ENCODE measurements at places on chromosomes 7 and 10. TPM values are rescaled to one million over a fixed set of nuclear protein-coding genes. Genes with fewer than 3 reads are reported as not detected.

GRCh38 chr10:17109475-17110207, 20.0 kb downstream of the CUBN start:
- no peaks in the 10 kb centered on the region for H3K36me3 ChIP-seq
- peak; percentile 10 for DNase-seq
- no peaks in the 10 kb centered on the region for H3K27me3 ChIP-seq
- H3K4me3 ChIP-seq = no peak overlapping the region

The NKX1-2 gene
- polyA plus RNA-seq = not detected

The CALY gene
- polyA plus RNA-seq = not detected

DNA sequence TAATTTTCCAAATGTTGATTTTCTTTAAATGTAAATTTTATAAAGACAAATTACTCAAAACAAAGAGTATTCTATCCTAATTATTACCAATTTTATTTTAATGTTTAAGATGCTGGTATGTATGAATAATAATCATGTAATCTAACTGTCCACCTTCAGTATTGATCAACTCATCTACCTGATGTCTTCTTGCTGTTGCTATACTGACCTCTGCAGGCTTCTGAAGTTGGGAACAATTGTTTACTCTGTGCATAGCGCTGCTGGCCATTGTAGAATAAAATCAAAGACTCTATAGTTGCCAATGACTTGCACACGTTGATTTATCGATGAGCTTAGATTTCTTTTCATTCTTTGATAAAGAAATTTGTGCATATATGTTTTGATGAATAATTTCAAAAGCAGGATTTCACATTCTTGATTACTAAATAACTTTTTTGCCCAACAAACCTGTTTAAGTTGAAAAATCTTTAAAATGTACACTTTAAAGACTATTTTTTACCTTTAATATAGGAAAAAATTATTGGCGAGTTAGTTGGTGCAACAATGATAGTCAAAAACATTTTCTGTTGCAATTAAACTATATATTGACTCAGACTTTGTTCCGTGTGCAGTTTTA, 282.3 kb downstream of the TFEC start:
- H3K4me1 ChIP-seq = no peaks in the 10 kb centered on the region
- H3K27me3 ChIP-seq = no peaks in the 10 kb centered on the region
- no peak for DNase-seq
- H3K36me3 ChIP-seq = no peaks in the 10 kb centered on the region
- H3K27ac ChIP-seq = no peak overlapping the region

DNA sequence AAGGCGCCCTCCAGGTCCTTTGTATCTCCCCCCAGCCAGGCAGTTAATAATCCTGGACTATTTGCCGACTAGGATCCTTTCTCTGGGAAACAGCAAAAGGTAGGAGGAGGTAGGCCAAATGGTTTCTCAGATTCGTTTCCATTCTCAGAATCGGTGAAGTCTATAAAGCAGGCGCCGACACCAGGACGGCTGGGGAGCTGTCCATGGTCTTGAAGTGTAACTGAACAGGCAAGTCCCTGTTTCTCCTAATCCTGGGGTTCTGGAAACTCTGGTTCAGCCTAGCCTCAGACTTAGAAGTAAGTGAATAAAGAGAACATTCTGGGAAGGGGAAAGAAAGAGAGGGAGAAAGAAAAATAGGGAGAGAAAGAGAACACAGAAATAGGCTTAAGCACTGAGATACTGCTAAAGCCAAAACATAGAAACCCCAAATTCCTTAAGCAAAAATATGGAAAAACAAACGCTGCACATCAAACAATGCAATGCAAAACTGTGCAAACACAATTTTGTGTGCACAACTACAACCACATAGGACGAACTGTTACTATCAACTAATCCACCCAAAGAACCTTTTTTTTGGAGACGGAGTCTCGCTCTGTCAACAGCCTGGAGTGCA, 11.1 kb upstream of the INA start:
- no peak overlapping the region for H3K4me3 ChIP-seq
- H3K27ac ChIP-seq = no peak overlapping the region
- H3K27me3 ChIP-seq = peaks cover 8% of the 10 kb centered on the region
- H3K36me3 ChIP-seq = no peaks in the 10 kb centered on the region

The SLC26A5 gene
- not detected for polyA plus RNA-seq

DNA sequence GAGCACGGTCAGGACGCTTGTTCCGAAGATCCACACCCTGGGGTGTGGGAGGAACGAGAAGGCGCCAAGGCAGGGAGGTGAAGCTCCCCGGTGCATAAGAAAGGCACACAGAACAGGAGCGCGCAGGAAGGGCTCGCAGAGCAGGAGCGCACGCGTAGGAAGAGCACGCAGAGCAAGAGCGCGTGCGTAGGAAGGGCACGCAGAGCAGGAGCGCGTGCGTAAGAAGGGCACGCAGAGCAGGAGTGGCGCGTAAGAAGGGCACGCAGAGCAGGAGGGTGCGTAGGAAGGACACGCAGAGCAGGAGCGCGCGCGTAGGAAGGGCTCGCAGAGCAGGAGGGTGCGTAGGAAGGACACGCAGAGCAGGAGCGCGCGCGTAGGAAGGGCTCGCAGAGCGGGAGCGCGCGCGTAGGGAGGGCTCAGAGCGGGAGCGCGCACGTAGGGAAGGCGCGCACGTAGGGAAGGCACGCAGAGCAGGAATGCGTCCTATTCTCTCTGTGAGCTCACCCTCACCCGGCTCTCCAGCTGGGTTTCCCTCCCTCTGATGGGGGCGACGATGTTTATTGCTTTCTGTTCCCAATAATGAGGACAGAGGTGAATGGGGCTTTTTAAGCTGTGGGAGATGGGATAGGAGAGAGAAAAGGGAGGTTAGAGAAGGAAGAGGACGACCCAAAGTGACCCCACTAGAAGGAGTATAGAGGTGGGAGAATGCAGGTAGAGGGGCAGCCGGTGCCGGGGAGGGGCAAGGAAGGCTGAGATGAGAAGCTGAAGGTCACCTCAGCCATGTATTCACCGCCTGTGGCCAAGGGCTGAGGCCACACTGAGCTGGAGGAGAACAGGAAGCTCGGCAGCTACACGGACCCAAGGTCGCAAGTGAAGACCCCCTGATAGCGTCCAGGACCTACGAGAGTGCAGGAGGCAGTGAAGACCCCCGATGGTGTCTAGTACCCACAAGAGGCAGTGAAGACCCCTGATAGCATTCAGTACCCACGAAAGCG, 423.2 kb downstream of the PTPRN2 start:
- H3K4me3 ChIP-seq = no peak overlapping the region
- H3K27me3 ChIP-seq = no peaks in the 10 kb centered on the region
- no peak overlapping the region for H3K27ac ChIP-seq
- DNase-seq = no peak

DNA sequence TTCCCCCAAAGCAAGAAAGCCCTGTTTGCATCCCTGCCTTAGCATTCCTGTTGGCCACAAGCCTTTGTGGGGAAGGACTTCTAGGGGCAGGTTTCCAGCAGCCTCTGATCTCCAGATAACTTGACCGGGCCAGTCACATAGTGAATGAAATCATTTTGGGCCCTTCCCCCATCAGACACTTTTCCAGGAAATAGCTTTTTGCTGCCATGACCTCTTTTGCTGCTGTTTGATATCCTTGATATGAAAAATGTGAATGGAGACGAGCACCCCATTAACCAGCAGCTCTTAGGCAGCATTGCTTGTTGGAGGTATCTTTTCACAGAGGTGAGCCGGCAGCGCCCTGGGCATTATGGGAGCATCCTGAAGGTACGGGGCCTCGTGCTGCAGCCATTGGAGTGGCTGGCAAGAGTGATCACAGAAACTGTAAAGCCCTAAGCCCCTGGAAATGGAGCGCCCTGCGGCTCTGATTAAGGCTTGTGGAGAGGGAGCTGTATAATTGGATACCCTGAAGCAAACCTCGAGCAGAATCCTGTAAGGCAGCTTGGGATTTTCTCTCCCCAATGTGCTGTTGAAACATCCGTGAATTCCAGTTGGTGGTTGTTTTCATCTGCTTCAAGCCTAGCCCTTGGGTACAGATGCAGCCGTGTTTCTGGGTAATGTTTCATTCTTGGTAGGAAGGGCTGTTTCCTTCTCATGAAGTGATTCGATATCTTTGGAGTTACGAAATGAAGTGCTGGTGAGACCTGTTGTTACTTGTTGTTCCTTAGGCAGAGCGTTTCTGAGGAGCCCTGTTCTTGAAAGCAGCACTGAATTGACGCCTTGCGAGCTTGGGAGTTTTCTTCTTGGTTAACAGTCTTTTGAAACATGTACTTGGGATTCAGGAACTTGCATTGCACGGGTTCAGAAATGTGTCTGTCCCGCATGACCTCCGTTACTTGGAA, 179.0 kb downstream of the PTEN start:
- H3K27me3 ChIP-seq = no peaks in the 10 kb centered on the region
- no peaks in the 10 kb centered on the region for H3K4me1 ChIP-seq
- DNase-seq = no peak
- H3K4me3 ChIP-seq = no peak overlapping the region
- H3K36me3 ChIP-seq = no peaks in the 10 kb centered on the region

The AIMP2 gene
- polyA plus RNA-seq = 67.7 TPM

GRCh38 chr7:22723637-22724036, 3.4 kb upstream of the IL6 start:
- no peak for DNase-seq
- H3K4me3 ChIP-seq = no peak overlapping the region
- H3K27me3 ChIP-seq = no peaks in the 10 kb centered on the region
- H3K36me3 ChIP-seq = no peaks in the 10 kb centered on the region
- peak overlapping the region; percentile 50 for H3K27ac ChIP-seq
- peaks cover 41% of the 10 kb centered on the region for H3K4me1 ChIP-seq

The PILRB gene
- polyA plus RNA-seq = 47.9 TPM

- no peaks in the 10 kb centered on the region for H3K4me1 ChIP-seq
- no peak for DNase-seq
- no peaks in the 10 kb centered on the region for H3K27me3 ChIP-seq
- H3K27ac ChIP-seq = no peak overlapping the region
- no peaks in the 10 kb centered on the region for H3K36me3 ChIP-seq
Observed at GRCh38 chr7:90933984-90934383, 330.2 kb upstream of the FZD1 start.

DNA sequence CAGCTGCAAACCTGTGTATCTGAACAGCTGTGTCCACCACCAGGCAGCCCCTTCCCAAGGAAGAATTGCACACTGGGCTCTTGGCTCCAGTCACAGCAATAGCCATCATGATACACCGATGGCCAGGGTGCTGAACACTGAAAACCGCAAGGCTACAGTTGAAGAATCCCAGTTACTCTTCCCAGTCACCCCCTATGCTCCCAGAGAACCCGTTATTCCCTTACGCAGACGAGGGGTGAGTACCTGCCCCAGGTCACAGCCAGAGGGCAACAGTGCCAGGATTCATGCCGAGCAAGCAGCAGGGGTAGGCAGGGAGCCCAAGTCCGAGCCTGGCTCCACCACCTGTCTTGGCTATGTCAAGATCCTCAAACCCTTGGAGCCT, 57.8 kb downstream of the RASGEF1A start:
- no peaks in the 10 kb centered on the region for H3K4me1 ChIP-seq
- H3K4me3 ChIP-seq = no peak overlapping the region
- DNase-seq = no peak

GRCh38 chr10:114245121-114245791, 6.2 kb downstream of the VWA2 start:
- DNase-seq = no peak
- peaks cover 10% of the 10 kb centered on the region for H3K27me3 ChIP-seq
- no peaks in the 10 kb centered on the region for H3K36me3 ChIP-seq
- no peak overlapping the region for H3K27ac ChIP-seq
- H3K4me1 ChIP-seq = no peaks in the 10 kb centered on the region

The ACSM6 gene
- polyA plus RNA-seq = not detected

The HTR5A gene
- not detected for polyA plus RNA-seq

The CLRN3 gene
- 0.07 TPM for polyA plus RNA-seq

DNA sequence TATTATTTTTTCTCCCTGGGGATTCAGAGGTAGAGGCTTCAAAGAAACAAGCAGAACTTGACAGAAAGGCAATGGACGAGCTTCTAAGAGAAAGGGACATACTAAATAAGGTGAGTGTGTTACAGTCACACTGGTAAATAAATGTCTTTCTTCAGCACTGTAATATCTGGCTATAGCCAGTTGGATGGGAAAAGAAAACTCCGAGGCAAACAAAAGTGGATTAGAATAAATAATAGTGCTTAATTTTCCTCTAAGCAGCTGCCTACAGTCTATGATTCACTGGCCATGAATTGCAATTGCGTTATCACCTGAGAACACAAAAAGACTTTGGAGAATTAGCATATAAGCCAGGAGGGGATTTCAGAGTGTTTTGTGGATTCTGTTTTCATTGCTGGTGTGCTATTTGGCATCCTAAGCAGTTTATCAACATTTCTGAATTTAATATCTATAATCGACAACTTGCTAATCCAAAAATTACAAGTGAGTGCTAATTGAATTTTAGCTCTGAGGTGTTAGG, 23.2 kb downstream of the CFAP58 start:
- no peaks in the 10 kb centered on the region for H3K36me3 ChIP-seq
- no peak overlapping the region for H3K27ac ChIP-seq
- DNase-seq = no peak

The SFMBT2 gene
- polyA plus RNA-seq = 0.08 TPM

DNA sequence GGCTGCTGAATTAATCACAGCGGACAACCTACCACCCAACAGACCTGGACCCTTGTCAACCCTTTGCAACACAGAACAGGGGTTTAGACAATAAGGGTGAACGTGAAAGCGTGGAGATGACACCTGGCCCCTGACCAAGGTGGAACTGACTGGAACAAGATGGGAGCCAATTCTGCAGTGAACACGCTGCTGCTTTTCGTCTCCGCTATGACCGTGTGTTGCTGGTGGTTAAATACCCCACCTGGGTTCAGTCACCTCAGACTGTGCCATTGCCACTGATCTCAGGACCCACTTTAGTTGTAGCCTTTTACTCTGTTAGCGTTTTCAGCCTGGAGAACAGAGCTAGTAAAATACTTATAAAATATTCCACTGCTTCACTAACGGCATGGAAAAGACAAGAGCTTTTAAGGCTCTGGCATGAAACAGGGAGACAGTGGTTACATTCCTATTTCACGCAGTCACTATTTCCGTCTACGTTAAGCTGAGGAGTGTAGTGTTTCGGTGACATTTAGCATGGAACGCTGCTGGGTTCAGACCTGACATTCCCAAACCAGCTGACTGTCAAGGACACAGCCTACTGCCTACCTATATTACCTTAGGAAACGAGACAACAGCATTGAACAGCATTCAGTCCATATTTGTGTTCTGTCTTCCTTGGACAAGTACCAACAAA, 119.5 kb upstream of the PRSS1 start:
- no peaks in the 10 kb centered on the region for H3K4me1 ChIP-seq
- no peak overlapping the region for H3K4me3 ChIP-seq
- H3K36me3 ChIP-seq = no peaks in the 10 kb centered on the region
- no peak overlapping the region for H3K27ac ChIP-seq
- no peak for DNase-seq

The IPMK gene
- polyA plus RNA-seq = 1.0 TPM

- no peak overlapping the region for H3K4me3 ChIP-seq
- no peaks in the 10 kb centered on the region for H3K27me3 ChIP-seq
- DNase-seq = no peak
- H3K27ac ChIP-seq = no peak overlapping the region
- H3K36me3 ChIP-seq = no peaks in the 10 kb centered on the region
- no peaks in the 10 kb centered on the region for H3K4me1 ChIP-seq
Observed at GRCh38 chr10:1151076-1152033, 95.2 kb downstream of the WDR37 start.

The ITPRID1 gene
- polyA plus RNA-seq = not detected

- no peaks in the 10 kb centered on the region for H3K4me1 ChIP-seq
- DNase-seq = no peak
- H3K36me3 ChIP-seq = no peaks in the 10 kb centered on the region
- H3K4me3 ChIP-seq = no peak overlapping the region
Observed at GRCh38 chr7:31695859-31696614, 9.0 kb downstream of the PPP1R17 start.

The PTN gene
- polyA plus RNA-seq = 0.13 TPM

Measured in endothelial cell of umbilical vein (primary cell).